ENCODE measurements at places on chromosomes 5 and 9.

GRCh38 chr5:147348046-147348445, 113.2 kb downstream of the STK32A start:
- DNase-seq: no peak

DNA sequence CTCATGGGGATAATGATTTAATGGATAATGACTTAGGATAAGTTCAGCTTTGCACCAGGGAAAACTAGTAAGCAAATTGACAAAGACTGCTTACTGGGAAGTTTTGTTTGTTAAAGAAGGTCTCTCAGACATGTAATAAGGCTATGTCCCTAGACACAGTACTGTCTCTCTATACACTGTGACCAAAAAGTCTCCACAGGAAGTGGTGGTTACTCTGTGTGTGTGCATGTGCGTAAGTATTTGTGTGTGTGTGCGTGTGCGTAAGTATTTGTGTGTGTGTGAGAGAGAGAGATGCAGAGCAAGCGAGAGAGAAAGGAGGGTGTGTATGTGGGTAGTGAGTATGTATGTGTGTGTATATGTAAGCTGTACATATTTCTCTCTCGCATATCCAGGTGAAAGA, 229.6 kb downstream of the GLIS3 start:
- no peak for DNase-seq

DNA sequence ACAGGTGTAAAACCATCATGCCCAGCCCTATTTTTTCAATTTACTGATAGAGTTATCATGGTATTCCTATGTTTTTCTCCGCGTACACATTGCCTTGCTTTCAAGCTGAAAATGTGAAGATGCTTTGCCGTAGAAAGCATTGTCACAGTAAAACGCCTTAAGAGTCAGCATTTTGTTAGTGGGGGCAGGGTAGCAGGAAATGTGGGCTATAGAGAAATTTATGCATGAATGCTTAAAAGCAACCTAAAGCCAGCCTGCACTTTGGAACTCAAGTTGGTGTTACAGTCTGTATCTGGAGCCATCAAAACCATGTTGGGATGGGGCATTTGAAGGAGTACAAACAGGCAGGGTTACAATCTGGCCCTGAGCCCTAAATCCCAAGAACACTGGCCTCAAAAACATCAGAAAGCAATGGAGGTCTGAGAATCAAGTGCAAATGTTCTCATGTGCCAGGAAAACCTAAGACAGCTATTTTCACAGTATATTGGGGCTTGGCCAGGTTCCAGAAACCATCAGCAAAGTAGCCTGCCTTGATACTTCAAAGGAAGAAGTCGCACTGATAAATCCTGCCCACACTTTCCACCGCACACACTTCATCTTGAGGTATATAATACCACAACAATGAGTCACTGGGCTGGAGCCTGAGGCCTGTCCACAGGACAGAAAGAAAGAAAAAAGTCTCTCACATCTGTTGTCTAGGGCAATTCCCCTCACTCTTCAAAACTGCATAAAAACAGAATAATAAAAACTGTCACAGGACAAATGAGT, 313.8 kb downstream of the ENC1 start:
- peak; percentile 94 for DNase-seq

DNA sequence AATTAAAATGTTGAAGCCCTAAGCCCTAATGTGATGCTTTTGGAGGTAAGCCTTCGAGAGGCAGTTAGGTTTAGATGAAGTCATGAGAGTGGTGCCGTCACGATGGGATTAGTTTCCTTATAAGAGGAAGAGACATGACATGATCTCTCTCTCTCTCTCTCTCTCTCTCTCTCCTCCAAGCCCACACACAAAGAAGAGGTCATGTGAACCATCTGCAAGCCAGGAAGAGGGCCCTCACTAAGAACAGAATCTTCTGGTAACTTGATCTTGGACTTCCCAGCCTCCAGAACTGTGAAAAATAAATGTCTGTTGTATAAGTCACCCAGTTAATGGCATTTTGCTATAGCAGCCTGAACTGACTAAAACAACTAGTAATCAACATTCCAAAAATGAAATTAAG, 175.5 kb downstream of the GNA14 start:
- DNase-seq: no peak

- no peak for DNase-seq
These were observed 462.0 kb upstream of the CLINT1 start for GRCh38 chr5:158320934-158321333.

GRCh38 chr5:106661866-106662265, 1008.9 kb downstream of the EFNA5 start:
- DNase-seq: no peak

- DNase-seq: peak; percentile 10
These were observed 68.5 kb downstream of the TMC1 start for GRCh38 chr9:72589667-72590521.

- DNase-seq: peak; percentile 8
These were observed 393.7 kb upstream of the PDE4D start for GRCh38 chr5:60287174-60287771.

DNA sequence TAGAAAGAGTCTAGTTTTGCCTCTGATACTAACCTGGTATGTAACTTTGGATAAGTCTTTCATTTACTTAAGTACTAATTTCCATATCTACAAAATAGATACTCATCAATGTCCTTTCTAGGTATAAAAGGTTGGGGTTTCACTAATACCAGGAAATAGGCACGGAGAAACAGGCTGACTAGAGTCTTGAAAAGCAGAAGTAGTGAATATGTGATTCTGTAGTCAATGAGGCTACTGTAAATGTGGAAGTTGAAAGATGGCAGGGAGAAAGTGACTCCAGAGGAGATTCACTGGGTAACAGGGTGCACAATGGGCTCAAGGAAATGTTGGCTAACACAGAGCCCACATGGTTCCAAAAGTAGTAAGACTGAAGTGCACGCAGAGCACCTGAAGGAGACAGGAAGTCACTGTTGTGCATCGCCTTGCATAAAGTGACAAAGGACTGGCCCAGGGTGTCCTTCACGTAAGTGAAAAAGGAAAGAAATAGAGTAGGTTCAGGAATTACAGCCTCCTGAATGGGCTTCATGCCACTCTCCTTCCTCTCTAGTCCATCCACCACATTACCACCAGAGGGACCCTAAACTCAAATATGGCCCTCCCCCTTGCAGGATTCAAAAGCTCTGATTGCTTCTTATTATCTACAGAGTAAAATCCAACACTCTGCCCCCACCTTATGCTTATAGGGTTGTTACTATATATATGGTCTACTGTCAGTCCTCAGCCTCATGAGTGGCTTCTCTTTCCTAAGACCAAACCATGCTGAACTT, 288.0 kb upstream of the SMARCA2 start:
- DNase-seq: no peak

GRCh38 chr9:123772374-123772773, 157.6 kb downstream of the DENND1A start:
- DNase-seq: no peak

DNA sequence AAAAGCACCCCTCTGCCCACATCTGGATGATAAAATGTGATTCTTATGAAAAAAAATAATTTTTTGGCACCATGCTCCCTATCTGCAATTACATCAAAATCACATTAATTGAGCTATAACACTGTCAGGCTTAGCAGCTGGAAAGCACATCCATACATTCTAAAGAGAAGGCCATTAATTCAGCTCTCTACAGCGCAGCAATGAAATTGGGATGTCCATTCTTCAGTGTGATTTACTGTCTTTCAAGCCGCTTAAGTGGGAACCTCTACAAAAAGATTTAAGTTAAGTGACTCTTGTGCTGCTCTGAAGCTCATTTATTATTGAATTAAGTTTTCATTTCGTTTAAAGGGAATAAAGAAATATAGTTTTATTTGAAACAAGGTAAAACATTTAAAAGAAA, 171.3 kb downstream of the EBF1 start:
- DNase-seq: no peak

- DNase-seq: no peak
These were observed 32.1 kb upstream of the HSD17B4 start for GRCh38 chr5:119420169-119420568.

DNA sequence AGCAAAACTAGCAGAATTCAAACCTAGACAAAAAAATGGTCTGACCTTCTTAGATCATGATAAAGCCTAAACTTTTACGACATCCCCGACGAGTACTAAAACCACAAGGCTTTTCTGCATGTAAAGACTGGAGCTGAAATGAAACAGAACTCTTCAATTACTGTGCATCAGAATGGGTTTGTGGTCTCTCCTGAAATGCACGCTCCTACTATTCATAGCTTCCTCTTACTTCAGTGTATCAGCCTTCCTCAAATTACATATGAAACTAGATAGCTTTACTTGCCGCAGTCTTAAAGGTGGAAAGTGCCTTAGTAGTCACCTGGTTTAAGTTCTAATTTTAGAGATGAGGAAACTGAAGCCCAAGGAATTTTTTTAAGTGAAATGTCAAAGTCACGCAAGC, 24.6 kb upstream of the MED10 start:
- DNase-seq: no peak

DNA sequence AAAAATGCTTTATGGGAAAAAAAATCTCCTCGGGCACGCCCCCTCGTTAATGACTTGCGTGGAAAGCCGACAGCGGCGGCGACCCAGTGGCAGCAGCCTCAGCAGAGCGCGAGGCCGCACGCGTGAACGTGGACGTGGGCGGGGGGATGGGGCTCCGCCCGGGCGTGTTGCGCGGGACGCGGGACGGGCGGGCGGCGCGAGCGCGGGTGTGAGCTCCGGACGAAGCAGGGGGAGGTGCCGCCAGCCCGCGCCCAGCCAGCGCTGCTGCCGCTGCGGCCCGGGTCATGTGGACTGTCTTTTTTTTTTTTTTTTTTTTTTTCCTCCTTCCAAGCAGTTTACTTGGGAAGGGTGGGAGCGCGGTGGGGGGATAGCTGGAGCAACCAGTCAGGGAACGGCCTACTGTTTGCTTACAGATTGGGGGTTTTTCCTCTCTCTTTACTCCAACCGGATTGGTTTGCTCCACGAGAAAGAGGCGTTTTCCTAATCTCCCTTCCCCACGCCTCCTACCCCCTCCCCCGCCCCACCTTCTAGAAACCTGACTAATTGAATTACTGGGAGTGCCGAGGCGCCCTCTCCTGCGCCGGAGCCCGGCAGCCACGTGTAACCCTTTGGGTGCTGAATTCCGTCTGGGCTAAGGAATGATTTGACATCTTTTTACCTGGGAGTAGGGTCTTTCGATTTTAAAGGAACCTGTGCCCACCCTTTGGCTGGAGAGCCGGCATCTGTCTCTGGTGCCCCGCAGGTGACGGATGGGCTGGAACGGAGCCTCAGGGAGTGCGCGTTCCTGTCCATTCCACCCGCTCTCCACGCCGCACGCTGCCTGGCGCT, 1.7 kb upstream of the EFNA5 start:
- DNase-seq: peak; percentile 96

DNA sequence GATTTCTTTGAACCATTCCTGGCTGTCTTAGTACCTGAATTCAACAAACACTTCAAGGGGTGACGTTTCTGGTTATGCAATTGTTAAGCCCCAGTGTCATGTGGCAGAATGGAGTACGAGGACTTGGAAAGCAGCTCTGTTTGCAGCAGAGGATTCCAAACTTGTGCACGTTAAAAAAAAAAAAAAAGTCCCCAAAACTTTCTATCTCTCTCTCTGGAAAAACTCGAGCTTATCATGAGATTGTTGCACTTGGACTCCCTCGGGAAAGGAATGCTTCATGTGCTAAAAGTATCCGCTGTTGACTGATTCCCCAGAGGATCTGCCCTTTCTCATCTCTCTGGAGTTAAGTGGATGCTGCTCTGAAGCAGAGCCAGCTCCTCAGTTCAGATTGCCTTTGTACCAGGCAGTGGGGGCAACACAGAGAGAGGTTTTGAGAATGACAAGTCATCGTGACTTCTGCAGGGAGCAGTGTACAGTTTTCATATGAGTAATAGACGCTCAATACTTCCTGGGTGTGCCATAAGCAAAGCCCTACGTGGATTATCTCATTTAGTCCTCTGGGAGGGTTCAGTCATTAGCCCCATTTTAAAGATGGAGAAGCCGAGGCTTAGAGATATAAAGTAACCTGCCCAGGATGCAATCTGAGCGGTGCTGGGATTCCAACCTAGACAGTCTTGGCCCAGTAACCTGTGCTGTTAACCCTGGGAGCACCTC, 28.1 kb downstream of the TMOD1 start:
- no peak for DNase-seq

DNA sequence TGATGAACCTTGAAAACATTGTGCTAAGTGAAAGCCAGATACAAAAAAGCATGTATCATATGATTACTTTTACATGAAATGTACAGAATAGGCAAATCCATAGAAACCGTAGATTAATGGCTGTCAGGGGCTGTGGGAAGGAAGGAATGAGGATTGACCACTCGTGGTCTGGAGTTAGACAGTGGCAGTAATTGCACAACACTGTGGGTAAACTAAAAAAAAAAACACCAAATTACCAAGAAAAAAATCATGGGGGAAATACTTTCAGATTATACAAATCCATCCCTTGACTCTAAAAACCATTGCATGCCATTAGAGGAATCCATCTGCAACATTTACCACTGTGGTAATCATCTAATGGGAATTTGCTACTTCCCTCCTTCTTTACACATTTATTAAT, 140.0 kb downstream of the SIL1 start:
- no peak for DNase-seq

DNA sequence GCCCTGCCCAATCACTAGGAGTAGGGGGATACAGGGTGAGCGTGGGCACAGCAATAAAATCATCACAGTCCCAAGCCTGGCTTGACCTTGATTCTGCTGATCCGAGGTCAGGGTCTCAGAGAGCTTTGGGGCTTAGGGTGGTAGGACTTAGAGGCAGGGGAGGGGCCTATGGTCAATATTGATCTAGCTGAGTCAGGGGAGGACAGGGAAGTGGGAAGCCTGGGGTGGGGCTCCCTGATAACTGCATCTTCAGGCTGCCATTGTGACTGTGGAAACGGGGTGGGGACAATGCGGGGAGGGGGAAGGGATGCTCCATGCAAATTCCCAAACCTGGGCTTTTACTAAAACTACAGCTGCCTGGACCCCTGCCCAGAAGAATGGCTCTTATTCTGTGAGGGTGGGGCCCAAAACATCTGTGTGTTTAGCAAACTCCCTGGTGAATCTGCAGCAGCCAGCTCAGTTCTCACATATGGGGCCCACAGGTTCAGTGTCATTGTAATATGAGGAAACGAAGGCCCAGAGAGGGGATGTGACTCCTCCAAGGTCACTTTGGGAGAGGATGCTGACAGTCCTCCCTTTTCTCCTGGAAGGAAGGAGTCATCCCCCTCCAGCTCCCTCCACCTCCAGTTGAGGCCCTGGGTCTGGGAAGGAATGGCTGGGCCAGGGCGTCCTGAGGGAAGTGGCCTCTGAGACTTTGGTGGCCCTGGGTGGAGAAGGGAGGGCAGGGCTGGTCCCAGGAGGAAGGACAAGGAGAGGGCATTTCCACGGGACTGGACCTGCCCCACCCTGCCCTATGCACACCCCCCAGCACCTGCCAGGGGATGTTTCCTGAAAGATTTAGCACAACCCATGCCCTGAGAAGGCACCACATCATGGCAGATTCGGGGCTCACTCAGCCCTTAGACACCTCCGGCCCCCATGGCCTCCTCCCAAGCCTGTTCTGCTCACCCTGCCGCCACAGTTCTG, 26.4 kb downstream of the SLC6A7 start:
- DNase-seq: no peak

DNA sequence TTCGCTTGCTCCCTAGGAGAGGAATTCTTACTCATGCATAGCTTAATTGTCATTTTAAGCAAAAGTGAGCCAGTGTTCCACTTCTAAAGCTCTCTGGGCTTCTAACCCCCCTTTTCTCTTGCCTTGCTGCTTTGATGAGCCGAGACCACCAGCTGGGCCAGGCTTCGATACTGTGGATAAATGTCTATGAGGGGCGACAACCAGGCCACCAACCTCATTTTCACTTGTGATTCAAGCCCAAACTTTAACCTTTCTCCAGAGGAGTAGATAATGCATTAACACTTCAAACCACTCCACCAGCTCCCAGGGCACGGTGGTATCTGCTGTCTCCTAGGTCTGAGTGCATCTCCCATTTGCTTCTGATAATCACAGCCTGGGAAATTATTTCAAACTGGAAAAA, 205.6 kb downstream of the PSAT1 start:
- DNase-seq: no peak

- DNase-seq: no peak
These were observed 215.8 kb downstream of the EPB41L4A start for GRCh38 chr5:112203229-112203628.

All from RCC 7860 (cell line).